Endothelial cell of umbilical vein (primary cell): ENCODE measurements at places on chromosomes 2 and 18. TPM values are rescaled to one million over a fixed set of nuclear protein-coding genes. Genes with fewer than 3 reads are reported as not detected.

DNA sequence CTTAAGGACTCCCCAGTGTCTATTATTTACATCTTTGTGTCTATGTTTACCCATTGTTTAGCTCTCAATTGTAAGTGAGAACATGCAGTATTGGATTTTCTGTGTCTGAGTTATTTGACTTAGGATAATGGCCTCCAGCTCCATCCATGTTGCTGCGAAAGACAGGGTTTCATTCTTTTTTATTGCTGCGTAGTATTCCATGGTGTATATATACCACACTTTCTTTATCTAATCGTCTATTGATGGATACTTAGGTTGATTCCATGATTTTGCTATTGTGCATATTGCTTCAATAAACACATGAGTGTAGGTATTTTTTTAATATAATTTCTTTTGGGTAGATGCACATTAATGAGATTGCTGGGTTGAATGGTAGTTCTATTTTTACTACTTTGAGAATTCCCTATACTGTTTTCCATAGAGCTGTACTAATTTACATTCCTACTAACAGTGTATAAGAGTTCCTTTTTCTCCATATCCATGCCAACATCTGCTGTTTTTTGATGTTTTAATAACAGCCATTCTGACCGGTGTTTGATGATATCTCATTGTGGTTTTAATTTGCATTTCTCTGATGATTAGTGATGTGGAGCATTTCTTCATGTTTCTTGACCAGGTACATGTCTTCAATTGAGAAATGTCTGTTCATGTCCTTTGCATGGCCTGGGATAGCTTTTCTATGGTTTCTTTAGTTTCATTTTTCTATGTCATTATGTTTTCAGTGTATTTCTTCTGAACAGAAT, 21.8 kb downstream of the MTCL1 start:
- DNase-seq = peak; percentile 33

DNA sequence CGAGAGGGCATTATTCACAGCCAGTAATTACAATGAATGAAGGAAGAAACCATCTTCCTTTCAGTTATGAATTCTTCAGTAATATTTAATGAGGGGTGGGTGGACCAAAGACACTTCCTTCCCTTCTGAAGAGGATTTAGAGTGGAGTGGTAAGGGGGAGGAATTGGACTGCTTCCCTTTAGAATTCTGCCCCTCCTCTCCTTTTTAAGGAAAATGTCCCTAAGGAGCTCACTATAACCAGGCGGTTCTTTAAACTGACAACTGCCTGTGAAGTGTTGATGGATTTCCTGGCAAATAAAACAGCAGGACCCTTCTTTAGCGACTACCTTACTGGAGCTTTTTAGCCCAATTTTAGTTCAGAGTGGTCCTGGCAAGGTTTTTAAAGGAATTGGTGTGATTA, 86.4 kb downstream of the LIMS1 start:
- DNase-seq = peak; percentile 41

DNA sequence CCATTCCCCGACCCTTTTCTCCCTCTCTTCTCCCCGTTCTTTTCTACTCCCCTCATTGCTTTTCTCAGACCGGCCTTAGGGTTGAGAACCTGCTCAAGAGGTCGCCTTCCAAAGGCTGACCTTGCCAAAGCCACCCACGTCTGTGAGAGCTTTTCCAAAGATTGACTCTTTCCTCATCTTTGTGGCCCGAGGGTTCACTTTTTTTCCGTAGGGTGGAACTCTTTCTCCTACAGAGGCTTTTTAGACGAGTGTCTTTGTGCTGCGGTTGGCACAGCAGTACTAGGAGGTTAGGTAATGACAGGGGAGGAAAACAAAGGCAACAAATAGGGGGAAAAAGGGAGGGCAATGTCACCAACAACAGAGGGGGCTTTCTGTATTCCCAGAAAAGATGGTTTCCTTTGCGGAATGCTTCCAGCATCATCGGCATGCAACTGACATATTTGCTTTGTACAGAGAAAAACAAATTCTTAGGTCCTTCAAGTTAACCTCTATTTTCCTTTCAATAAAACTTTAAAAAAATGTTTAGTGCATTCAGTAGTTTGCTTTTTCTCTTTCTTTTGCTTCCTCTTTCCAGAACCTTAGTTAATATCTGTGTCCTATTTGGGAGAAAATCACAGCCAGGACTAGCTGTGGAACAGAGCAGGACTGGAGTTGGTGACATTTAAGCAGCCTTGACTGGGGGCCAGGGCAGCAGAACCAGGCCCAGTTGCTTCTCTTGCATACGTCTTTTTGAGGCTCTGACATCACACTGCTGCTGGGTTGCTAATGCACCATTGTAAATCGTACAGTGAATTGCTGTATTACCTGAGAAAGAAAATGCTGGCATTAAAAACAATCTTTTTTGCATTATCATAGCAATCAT, 188.1 kb upstream of the FANCL start:
- no peak for DNase-seq

GRCh38 chr2:73749314-73749713, 12.2 kb upstream of the TPRKB start:
- DNase-seq = no peak

DNA sequence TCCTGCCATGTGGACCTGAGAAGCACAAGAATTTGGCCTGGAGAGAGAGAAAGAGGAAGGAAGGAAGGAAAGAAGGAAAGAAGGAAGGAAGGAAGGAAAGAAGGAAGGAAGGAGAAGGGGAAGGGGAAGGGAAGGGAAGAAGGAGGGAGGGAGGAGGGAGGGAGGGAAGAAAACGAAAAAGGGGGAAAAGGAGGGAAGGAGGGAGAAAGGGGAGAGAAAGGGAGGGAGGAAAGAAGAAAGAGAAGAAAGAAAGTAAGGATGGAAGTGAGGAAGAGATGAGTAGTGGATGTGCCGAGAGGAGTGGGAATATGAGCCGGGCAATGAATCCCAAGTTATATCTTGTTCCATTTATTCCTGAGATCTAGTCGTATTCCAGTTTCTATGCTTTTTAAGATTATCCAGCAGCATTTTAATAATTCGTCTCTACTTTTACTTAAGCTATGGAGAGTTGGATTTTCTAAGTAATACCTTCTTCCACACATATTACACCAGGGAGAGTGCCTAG, 247.8 kb downstream of the TDRD15 start:
- DNase-seq = no peak

- DNase-seq = no peak
Measured at GRCh38 chr2:18754286-18754685, 164.9 kb upstream of the NT5C1B start.

- DNase-seq = no peak
Measured at GRCh38 chr2:120465989-120466703, 120.2 kb downstream of the INHBB start.

- no peak for DNase-seq
Measured at GRCh38 chr2:201203916-201204654, 21.1 kb downstream of the CASP10 start.

GRCh38 chr18:2908166-2908945, 61.5 kb downstream of the EMILIN2 start:
- DNase-seq = no peak

GRCh38 chr2:19748073-19748375, 153.8 kb downstream of the TTC32 start:
- no peak for DNase-seq

GRCh38 chr2:134193006-134193405, 60.9 kb upstream of the MGAT5 start:
- DNase-seq = no peak

DNA sequence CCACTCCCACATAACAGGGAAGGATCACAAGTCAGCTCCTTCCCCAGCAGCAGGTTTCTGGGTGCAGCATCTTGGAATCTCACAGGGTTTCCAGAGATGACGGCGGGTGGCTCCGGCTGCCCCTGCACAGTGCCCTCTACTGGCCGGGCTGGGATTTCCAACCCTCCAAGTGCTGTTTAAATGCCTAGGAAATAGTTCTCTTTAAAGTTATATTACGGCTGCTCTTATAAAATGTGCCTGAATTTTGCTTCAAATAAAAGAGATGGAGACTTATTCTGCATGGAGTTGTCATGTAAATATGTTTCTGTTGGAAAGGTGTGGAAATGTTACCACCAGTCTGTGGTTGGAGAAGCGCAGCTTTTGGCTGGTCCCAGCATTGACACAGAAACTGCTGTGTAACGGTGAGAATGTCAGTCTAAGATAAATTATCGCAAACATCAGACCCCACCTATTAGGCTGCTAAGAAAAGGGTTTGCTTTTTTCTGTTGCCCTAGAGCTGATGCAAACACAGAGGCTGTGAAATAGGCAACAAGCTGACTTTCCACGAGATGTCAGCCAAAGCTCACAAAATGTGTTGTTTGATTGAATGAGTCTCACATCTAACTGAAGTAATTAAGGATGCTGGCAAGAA, 3.3 kb upstream of the HJURP start:
- DNase-seq = peak; percentile 5

DNA sequence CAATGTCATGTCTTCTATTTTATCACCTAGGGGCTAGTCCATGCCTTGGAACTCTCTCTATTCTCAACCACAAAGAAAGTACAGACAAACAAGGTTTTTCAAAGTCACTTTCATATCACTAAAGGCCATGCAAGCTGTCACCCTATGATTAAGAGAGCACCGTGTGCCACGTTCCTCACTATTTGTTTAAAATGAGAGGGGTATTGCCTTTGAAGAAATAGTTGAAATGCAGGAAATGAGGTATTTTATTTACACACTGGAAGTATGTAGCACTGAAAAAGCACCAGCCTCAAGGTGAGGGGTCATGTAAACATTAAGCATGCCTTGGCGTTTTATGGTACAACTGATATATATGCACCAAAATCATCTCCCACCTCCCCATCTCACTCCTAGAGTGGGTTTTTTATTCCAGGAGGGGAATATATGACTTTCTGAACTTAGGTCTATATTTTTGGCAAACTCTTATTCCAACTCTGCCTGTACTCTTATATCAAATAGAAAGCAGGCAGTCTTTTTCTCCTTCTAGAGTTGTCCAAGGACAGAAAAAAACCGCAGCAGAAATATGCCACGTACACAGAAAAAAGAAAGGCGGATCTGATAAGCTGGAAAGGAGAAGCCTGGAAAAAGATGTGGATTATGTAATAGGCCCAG, 53.5 kb downstream of the VSNL1 start:
- DNase-seq = peak; percentile 17

DNA sequence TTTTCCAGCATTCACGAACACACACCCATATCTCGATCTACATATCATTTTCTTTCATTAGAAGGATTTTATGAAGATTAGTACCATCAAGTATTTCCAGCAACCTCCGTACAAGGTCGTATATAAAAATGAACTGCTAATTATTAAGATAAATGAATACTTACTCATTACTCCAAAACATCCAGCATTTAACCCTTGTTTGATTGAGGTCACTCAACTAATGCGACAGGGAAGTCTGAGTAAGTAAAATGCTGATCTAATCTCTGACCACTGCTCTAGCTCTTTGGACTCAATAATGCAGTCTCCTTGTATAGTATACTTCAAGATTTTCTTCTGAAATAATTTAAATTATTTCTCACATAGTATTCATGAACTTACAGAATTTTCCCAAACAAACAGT, 2.0 kb downstream of the ABHD3 start:
- peak; percentile 9 for DNase-seq

DNA sequence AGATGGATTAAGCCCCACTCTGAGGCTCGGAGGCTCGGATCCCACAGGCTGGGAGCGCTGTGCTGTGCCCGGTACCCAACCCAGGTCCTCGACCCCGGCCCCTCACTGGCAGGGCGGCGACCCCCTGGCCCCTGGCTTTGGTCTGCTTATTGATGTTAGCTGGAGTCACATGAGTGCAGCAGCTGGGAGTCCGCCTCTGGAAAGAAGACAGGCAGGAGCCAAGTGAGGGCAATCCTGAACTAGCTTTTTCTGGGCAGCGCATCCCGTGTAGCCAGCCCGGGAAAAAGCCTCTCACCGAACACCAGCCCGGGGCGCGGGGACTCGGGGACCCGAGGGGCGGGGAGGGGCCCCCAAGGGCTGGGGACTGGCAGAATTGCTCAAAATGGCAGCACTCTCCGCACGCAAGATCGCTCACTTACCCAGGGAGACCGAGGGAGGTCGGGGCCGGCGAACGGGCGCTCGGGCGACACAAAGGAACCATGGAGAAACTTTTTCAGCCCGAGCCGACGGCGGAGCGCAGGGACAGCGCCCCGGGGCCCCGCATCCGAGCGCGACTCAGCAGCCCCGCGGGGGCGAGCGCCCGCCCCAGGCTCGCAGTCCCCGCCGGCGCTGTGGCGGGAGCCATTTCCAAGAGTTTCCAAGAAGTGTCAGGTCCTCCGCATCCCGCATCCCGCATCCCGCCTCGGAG, 567 bp downstream of the TMEM200C start:
- no peak for DNase-seq

GRCh38 chr2:164671664-164672396, 50.5 kb upstream of the GRB14 start:
- DNase-seq = no peak

DNA sequence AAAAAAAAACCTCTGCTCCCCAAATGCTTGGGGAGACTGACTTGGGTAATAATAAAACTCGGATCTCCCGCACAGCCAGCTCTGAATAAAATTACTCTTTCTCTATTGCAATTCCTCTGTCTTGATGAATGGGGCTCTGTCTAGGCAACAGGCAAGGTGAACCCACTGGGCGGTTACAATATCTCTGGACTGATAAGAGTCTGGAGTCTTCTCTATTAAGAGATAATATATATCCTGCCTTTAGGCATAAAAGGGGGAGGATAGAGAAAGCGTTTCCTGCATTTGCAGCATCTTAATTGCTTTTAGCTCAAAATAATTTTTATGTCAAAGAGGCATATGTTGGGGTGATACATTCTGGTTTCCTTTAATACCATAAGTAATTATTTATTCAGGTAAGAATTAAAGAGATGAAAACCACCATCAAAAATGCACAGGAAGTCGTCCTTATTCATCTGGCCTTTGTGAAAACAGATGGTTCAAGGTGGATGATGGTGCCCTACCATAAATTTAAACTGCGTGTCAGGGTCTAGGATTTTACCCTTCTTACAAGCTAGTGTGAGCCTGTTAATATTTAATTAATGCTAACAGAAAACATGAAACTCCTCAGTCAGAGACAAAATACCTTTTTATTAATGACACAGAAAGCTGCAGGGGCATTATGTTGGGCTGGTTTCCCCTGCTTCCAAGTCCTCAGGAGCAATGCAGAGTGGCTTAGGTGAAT, 736.8 kb downstream of the SOCS6 start:
- no peak for DNase-seq

Gene SLC30A3
- total RNA-seq = 9.2 and 16.7 TPM in 2 replicates

Gene GTF2A1L
- total RNA-seq = not detected in 2 replicates

Gene CNGA3
- not detected in 2 replicates for total RNA-seq

Gene APCDD1
- total RNA-seq = 0.35 and 0.95 TPM in 2 replicates

Gene GPR75
- 4.7 and 5.0 TPM in 2 replicates for total RNA-seq

Gene DYNC2LI1
- total RNA-seq = 8.7 and 8.9 TPM in 2 replicates

Gene SULT1C2
- total RNA-seq = not detected in 2 replicates
